ENCODE measurements at places on chromosomes 11 and 22. TPM values are rescaled to one million over a fixed set of nuclear protein-coding genes. Genes with fewer than 3 reads are reported as not detected.

Gene CD44
- total RNA-seq, result 461 TPM

GRCh38 chr11:3359092-3359824 lies 19.7 kb downstream of the ZNF195 start:
- no peak for DNase-seq

Gene C11orf86
- total RNA-seq, result not detected

DNA sequence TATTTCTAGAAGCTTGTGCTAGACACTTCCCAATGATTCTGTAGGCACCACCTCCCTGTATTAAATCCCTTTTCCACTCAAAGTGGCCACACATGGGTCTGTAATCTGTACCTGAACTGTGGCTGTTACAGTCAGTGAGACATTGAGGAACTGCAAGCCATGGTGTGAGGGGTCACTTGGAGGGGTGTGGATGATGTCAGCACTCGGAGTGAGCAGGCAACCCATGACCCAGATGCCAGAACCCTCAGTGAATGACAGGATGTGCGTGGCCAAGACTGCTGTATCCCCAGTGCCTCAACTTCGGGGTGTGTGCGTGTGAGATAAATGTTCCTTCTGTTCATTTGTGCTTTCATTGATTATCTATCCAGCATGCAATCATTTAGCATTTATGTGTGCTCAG lies 14.7 kb upstream of the SHANK3 start:
- DNase-seq, result no peak

Gene UCP3
- total RNA-seq, result 0.17 TPM

GRCh38 chr22:22703715-22704114 lies 59.3 kb downstream of the GGTLC2 start:
- no peak for DNase-seq

- DNase-seq, result no peak
These were observed 74.3 kb upstream of the ARHGAP42 start for GRCh38 chr11:100612766-100613165.

GRCh38 chr11:44555031-44555800 lies 10.2 kb upstream of the CD82 start:
- DNase-seq, result no peak

- no peak for DNase-seq
These were observed 500.3 kb upstream of the TENM4 start for GRCh38 chr11:79940974-79941735.

Gene GVQW3
- total RNA-seq, result 1.3 TPM

Gene KCTD14
- total RNA-seq, result 10.4 TPM

GRCh38 chr11:129023968-129024676 lies 81.5 kb upstream of the TP53AIP1 start:
- peak; percentile 67 for DNase-seq

Gene HRAS
- total RNA-seq, result 40.5 TPM

DNA sequence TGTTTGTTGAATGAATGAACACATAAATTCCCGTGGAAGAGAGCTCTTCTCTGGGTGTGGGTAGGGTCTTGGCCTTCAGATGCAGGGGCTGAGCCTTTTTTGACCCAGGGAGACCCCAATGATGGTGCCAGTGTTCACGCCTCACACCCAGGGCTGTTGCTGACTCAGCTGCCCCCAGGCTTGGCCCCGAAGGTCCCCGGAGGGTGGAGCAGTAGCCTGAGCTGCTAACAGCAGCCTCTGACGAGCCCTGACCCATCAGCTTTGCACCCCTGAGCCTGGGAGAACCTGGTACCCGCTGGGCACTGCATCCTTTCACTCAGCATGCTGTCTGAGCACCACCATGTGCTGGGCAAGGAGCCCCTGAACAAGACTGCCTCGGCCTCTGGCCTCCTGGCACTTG lies 23.9 kb downstream of the NFAM1 start:
- DNase-seq, result no peak

- DNase-seq, result no peak
These were observed 3.3 kb downstream of the NADSYN1 start for GRCh38 chr11:71456294-71456693.

Gene KRTAP5-8
- total RNA-seq, result not detected

Gene TMA7B
- total RNA-seq, result not detected

Gene DEFB131B
- total RNA-seq, result not detected

Gene DKK3
- total RNA-seq, result 274 TPM

- DNase-seq, result no peak
These were observed 16.2 kb upstream of the ZNRF3 start for GRCh38 chr22:28867191-28867590.

Gene ACAD8
- total RNA-seq, result 22.2 TPM

DNA sequence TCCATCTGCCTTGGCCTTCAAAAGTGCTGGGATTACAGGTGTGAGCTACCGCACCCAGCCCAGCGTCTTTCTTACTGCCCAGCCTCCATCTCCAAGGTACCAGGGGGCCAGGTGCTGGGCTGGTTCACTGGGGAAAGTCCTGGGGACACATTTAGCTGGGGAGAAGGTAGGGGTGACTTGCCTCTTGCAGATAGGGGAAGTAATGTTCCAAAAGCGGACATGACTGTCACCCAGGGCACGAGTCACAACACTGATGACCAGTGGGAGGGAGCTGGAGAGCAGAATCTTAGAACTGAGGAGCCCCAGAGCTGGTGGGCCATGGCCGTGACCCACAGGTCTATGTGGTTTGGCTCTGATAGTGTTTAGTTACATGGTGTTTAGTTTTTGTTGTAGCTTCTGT lies 2.4 kb upstream of the SLC15A3 start:
- DNase-seq, result no peak

DNA sequence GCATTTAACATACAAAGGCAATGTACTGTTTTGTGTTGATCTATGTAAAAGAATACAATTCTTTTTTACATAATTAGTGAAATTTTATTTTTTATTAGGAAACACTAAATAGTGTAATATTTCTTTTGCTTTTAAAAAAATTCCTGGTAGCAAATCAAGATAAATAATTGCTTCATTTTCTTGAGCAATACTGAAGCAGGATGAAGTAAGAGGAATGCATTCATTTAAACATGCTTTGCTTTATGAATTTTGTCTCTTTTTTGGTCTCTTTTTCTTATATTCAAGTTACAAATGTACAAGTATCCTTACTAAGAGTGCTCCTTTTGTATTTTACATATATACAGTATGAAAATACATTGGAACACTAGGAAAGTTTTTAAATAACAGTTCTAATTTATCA lies 144.4 kb upstream of the TEAD1 start:
- no peak for DNase-seq

Gene ZBED5
- 32.8 TPM for total RNA-seq

Gene PITPNB
- 66.4 TPM for total RNA-seq

DNA sequence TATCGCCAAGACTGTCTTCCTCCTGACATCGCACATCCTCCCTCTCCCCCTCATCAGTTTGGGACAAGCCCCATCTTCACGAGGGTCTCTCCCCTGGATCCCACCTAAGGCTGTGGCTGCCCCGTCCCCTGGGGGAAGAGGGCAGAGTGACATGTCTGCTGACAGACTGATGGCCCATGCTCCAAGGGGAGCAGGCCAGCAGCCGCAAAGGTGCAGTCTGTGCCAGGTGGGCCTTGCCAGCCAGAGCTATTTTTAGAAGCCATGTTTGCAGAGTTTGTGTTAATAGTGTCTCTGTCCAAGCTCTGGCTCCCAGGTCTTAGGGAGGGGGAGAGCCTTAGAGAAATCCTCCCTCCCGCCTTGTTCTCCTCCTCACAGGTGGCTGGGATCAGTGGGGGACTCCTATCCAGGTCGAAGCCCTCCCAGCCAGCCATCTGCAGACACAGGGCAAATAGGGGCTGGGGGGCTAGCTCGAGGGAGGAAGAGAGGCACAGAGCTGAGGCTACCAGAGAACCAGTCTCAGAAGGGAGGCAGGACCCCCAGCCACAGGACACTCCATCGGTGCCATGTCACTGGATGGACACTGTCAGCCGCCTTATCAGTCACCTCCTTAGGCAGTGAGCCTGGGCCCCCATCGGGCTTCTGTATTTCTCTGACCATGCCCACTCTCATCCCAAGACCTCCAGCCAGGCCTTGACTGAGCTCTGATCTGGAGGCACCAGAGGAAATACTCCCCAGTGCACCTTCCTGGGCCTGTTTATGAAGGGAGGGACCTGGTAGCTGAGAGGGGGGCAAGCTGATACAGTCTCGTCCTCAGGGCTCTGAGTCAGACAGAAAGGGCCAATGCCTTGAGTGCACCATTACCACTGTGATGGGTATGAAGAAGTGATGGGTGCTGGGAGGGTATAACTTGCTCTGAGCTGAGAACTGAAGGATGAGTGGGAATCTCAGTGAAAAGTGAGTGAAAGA lies 49.3 kb downstream of the CHRDL2 start:
- peak; percentile 25 for DNase-seq

GRCh38 chr11:91591021-91591420 lies 633.6 kb upstream of the FAT3 start:
- DNase-seq, result no peak

Gene CYB5R2
- total RNA-seq, result 4.0 TPM

GRCh38 chr11:110376711-110377324 lies 52.9 kb upstream of the FDX1 start:
- peak; percentile 95 for DNase-seq

GRCh38 chr11:24678703-24679348 lies 182.0 kb downstream of the LUZP2 start:
- DNase-seq, result no peak

DNA sequence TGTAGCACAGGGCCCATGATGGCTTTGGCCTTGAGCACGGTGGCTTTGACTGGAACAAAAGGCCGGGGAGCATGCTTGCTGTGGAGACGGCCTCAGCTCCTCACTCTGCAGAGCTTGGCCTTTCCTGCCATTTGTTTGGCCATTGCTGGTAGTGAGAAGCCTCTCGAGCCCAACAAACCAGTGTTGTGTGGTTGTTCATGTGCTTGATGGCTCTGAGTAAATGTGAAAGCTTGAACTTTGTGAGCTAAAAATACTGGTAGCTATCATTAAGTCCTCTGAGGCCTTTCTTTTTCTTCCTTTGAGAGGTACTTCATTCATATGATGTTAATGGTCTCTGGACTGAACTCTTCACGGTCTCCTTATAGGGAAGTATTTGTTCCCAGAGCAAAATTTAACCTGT lies 39.6 kb downstream of the NAT10 start:
- DNase-seq, result no peak

GRCh38 chr11:94897330-94897768 lies 76.0 kb downstream of the CWC15 start:
- peak; percentile 46 for DNase-seq

DNA sequence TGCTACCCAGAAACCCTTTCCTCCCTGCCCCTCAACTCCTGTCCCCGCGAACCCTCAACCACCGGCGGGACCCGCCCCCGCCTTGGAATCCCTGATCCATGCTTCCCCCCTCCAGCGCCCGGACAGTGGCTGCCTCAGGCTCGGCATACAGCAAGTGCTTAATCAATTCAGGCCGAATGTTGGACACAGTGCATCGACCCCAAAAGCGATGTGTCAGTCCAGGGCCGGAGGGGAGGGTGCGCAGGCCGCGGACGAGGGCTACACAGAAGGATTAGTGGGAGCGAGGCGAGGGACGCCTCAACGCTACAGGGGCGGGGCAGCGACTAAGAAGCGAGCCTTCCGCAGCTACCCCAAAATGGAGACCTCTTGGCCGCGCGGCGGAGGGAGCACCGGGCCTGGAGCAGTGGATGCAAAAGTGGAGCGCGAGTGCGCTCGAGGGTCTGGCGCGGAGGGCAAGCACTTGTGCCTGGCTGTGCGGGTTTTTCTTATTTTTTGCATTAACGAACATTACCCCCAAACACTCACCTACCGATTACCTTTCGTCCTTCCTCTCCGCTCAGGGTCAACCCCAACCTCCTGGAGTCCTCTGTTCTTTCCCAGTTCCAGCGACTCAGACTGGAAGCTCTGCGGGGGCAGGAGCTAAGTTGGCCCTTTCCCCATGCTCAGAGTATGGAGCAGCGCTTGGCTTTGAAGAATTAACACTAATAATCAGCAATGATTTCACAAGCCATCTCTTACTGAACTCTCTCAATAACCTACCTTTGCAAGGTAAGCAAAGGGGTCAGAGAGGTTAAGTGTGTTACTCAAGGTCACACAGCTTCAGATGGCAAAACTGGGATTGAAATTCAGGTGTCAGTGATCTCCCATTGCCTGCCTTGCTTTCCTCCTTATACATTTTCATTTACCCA lies 30.0 kb upstream of the WNT11 start:
- DNase-seq, result peak; percentile 19
